ENCODE measurements at places on chromosomes 3 and 15.

GRCh38 chr15:38945551-38946298 is 381.1 kb upstream of the RASGRP1 start:
- no peak for DNase-seq

- DNase-seq, result no peak
Observed at GRCh38 chr3:41317718-41318117, 118.4 kb downstream of the CTNNB1 start.

DNA sequence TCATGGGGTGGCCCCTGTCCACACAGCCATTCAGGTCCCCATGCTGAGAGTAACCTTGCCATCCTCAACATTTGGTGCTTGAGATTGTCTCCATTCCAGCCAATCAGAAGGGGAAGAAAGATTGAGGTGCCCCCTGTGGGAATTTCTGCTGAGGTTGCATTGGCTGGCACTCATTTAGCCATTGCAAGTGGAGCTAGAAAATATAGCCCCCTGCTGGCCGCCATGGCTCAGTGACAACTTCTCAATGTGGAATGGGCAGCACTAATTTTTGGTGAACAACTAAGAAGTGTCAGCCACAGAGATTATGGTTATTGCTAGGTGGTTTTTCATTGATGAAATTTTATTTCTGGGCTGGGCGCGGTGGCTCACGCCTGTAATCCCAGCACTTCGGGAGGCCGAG is 22.0 kb downstream of the COL6A6 start:
- DNase-seq, result no peak

GRCh38 chr3:30426293-30426993 is 180.0 kb upstream of the TGFBR2 start:
- no peak for DNase-seq

- DNase-seq, result no peak
Observed at GRCh38 chr3:33901862-33902563, 103.6 kb downstream of the PDCD6IP start.

- no peak for DNase-seq
Observed at GRCh38 chr3:8186213-8186612, 315.4 kb upstream of the LMCD1 start.

- no peak for DNase-seq
Observed at GRCh38 chr3:152352554-152352953, 83.8 kb downstream of the MBNL1 start.

DNA sequence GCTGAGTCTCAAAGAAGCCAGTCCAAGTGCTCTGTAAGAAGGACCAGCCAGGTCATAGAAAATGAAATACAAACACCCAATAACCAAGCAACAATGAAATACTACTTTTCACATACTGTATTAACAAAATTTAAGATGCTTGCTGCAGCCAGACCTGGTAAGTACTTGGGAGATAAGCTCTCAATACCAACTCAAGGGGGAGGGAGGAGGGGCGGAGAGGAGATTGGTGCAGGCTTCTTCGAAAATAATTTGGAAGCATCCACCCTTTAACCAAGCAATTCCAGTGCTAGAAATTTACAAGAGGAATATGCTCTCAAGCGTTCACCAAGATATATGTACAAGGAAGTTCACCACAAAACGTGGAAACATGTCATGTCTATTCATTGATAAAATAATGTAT is 7.6 kb upstream of the LRRC2 start:
- DNase-seq, result no peak

GRCh38 chr15:85047271-85047948 is 65.8 kb downstream of the PDE8A start:
- DNase-seq, result no peak

GRCh38 chr3:102532901-102533300 is 98.1 kb downstream of the ZPLD1 start:
- DNase-seq, result no peak

- no peak for DNase-seq
Observed at GRCh38 chr3:31581660-31582059, 48.9 kb downstream of the STT3B start.
